Neural crest cell (in vitro differentiated cells): ENCODE measurements at places on chromosomes 4 and X.
A peak's percentile ranks its signal among the peaks of the same experiment; 100 is the strongest.

GRCh38 chr4:76296286-76296820 lies 10.2 kb upstream of the STBD1 start:
- no peak for DNase-seq

DNA sequence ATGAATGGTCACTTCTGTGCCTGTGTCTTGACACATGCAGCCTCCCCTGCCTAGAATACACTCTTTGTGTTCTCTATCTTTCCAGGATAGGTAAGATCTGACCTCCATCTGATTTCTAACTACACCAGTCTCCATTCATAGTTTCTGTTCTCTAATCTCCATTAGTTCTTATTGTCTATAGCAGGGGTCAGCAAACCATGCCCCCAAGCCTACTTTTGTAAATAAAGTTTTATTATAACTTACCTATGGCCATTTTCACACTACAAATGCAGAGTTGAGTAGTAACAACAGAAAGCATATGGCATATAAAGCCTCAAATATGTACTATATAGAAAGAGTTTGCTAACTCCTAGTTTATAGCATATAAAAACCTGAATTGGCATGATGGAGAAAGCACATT lies 37.6 kb upstream of the H2AZ1 start:
- DNase-seq, result no peak

DNA sequence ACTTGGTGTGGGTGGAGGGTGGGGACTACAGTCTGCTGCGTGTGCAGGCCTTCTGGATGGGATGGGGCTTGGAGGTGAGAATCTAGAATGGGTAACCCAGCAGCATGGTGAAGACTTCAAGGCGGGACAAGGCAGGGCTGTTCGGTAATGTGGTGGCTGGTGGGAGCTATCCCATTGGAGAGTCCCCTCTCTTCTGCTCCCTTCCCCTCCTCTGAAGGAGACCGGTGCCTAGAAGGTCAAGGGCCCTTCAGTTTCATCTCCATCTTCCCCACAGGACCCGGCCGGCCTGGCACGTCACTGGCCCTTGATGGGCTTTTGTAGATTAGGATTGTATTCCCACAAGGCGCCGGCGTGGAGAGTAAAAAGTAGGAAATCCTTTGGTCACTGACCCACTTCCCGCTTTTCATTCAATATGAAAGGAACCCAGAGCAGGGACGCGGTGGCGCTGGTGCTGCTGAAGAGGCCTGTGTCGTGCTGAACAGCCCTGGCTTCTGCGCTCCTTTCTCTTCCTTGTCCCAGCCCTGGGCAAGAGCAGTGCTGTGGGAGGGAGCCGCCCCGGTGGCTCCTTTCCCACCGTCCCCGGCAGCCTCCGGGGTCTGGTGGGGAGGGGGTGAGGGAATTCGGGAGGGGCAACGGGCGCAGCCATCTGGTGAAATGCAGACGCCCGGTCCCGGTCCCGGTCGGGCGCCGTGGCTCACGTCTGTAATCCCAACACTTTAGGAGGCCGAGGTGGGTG lies 7.3 kb upstream of the HMGB3 start:
- DNase-seq, result no peak

- DNase-seq, result no peak
Observed at GRCh38 chr4:128818442-128818841, 8.9 kb downstream of the JADE1 start.

DNA sequence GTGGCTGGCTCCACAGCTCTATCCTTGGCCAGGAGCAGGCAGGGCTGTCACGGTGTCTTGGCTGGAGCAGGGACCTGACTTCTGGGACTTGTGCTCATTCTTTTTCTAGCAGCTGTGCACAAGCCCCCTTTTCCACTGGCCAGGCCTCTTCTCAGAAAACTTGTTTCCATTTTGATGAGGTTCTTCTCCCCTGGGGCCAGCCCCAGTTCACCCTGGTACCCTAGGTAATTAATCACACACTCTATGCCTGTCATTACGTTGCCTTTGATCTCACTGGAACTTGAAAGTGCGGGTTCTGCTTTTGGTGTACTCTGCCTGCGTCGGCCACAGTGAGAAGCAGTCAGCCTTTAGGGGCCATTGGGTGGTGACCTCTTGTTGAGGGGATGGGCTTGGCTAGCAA lies 26.6 kb downstream of the DRD5 start:
- no peak for DNase-seq

GRCh38 chr4:10180927-10181744 lies 64.5 kb upstream of the WDR1 start:
- DNase-seq, result no peak

GRCh38 chr4:24963277-24963676 lies 50.4 kb upstream of the CCDC149 start:
- no peak for DNase-seq

- peak; percentile 37 for DNase-seq
Observed at GRCh38 chrX:134171661-134172587, 65.1 kb upstream of the CCDC160 start.

DNA sequence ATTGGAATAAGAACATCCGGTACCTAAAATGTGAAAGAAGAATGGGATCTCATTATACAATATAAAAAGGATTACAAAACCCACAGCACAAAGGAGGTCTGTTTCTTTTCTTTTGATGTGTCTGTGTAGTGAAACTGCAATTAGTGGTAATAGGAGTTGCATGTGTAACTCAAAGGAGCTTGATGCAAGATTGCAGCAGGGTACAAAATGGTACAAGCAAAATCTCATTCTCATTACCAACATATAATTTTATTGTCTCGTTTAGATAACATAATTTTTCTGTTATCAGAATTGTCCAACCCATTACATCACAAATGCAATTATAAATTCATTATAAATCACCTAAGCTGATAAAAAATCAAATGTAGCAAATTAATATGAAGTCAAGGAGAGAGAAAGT lies 47.1 kb upstream of the CCSER1 start:
- no peak for DNase-seq

- DNase-seq, result no peak
Observed at GRCh38 chr4:159195361-159195769, 92.5 kb downstream of the RAPGEF2 start.

DNA sequence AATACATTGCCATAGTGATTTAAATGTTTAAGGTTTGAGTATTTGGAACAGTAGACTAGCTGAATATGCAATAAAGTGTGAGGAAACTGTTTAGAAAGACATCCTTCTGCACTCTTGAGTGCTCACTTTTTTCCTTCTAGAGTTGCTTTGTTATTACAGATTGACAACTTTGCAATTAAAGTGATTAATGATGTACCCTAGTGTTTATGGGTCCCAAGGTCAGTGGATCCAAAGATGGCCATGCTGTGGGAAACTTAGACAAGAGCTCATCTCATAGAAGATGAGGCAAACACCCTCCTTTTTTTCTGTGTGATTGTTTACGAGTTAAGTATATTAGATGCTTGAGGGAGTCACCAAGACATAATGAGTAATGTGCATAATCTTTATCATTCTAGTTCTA lies 118.8 kb downstream of the PDLIM5 start:
- DNase-seq, result no peak

DNA sequence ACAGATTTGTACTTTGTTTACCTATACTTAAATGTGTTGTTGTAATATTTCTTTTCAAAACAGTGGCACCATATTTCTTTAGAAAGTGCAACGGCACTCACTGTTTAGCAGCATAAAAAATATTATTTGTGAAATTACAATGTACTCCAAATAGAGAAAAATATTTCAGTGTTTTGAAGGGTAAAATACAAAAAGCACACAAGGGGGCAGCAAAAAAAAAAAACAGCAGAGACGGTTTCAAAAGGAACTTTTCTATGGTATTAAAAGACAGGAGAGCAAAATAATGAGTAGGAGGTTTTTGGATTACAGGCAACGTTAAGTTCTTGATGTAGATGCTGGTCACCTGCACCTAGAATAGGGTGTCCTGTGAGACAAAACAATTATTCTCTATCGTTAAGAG lies 2.0 kb downstream of the NUDT11 start:
- DNase-seq, result no peak

DNA sequence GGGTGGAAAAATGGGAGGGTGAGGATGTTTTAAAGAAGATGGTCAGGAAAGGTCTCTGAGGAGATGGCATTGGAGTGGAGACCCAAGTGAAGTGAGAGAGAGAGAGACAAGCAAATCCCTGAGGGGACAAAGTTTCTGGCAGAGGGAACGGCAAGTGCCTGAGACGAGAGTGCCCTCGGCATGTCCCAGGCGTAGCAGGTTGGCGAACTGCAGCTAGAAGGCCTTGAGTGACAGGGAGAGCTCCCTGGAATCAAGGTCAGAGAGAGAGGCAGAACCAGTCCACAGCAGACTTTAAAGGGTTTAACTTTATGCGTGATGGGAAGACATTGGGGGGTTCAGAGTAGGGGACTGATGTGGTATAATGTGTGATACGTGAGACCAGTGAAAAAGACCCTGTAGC lies 150.2 kb upstream of the HAND2 start:
- DNase-seq, result no peak

DNA sequence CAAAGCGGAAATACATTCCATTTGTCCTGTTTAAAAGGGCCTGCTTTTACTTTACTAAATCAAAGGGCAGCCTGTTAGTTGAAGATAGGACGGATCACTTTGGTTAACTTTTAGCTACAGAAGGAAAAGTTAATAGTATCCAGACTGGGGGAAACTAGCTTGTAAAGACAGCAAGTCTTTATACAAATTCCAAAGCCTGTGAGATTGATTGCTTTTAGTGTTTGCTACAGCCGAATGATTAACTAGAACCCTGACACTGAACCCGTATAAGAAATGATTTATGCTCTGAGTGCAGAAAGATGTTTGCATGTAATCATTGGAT lies 93.4 kb downstream of the FRAS1 start:
- no peak for DNase-seq

DNA sequence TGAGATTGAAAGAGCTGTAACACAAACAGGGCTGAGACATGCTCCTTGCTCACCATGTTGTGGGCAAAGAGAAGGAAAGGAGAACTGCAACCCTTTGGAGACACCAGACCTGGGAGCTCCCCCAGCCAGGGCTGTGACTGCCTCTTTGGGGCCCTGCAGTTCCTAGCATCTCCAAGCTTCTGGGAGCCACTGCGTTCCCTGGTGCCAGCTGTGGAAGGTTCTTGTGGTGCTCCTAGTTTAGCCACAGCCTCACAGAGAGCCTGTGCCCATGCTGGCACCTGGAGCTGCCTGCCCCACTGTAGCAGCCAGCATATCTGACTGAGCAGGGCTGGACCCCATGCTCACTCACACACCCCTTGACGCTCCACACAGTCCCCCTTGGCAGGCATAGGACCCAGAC lies 141.7 kb downstream of the PDHA2 start:
- no peak for DNase-seq

GRCh38 chr4:140343303-140343702 lies 30.1 kb upstream of the SCOC start:
- DNase-seq, result no peak
